ENCODE measurements at places on chromosomes 6 and 20.

DNA sequence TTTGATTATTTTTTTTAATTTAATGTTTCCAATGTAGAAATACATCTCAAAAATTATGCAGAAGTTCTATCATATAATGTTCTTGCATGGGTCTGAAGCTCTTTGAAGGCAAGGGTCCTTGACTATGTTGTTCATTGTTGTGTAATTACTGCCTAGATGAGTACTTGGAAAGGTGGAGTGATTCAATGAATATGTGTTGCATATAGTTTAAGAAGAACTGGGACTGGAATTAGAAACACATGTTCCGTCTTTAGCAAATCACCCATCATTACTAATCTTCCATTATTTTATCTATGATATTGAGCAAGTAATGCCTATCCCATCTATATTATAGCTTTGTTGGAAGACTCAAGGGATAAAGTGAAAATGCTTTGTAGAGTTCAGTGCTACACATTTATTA is 147.3 kb downstream of the LAMA2 start:
- DNase-seq = no peak

GRCh38 chr6:139732451-139732850 is 358.0 kb upstream of the CITED2 start:
- no peak for DNase-seq

DNA sequence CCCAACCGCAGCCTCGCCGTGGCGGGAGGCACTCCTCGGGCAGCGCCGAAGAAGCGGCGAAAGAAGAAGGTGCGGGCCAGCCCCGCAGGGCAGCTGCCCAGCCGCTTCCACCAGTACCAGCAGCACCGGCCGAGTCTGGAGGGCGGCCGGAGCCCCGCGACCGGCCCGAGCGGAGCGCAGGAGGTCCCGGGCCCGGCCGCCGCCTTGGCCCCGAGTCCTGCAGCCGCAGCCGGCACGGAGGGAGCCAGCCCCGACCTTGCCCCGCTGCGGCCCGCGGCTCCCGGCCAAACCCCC is 525 bp downstream of the PNRC1 start:
- no peak for DNase-seq

DNA sequence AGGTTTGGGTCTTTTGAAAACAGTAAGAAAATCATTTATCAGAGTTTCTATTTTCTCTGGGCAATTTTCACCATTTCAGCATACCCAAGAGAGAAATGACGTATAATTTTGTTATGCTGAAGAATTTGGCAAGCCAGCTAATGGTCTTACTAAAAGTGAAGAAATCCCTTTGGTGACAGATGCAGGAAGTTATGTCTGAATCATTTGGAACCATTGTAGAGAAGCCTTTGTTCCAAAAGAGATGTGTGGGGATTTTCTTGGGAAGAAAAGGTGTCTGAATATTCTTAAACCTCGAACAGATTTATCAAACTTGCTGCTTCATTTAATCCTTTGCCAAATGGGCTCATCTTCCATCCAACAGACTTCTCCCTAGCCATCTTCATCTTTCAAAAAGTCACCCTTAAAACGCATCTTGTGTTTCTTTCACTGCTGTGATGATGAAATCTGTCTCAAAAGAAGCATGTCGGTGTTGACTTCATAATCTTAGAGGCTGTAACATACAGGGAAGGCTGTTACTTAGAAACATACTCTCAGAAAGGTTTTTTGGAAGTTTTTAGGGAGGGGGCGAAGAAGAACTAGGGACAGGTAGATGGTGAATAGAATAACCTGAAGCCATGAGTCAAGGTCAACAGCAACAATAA is 39.5 kb downstream of the CITED2 start:
- DNase-seq = no peak

DNA sequence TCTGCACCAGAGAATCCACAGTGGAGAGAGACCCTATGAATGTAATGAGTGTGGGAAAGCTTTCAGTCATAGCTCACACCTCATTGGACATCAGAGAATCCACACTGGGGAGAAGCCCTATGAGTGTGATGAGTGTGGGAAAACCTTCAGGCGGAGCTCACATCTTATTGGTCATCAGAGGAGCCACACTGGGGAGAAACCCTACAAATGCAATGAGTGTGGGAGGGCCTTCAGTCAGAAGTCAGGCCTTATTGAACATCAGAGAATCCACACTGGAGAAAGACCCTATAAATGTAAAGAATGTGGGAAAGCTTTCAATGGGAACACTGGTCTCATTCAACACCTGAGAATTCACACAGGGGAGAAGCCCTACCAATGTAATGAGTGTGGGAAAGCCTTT is 11.9 kb downstream of the ZKSCAN8 start:
- no peak for DNase-seq

GRCh38 chr20:63081351-63081750 is 74.6 kb upstream of the BHLHE23 start:
- DNase-seq = no peak

GRCh38 chr6:106519460-106520394 is 109.6 kb downstream of the RTN4IP1 start:
- no peak for DNase-seq

- DNase-seq = no peak
Measured at GRCh38 chr20:22070610-22071058, 365.2 kb downstream of the PAX1 start.

DNA sequence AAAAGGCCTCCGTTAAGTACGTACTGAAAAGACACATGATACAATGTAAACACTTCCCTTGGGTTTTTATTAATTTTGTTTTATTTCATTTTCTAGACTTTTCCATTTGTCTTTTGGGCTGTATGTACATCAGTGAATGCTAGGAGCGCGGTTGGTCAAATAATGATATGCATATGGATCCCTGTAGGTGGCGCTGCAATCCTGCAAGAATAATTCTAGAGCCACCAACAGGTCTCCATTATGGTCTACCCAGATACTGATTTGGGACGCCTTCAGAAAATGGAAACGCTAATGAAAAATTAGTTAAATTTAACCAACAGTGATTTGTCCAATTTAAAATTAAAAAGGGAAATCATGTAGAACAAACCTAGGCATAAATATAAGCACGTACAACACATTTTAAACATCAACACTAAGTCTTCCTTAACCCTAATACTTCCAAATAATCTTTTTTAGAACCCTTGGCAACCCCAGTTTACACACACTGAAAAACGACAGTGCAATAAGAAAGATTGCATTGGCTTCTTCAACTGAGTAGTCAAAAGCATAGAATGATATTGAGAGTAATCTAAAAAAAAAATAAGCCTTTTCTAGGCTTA is 433.5 kb downstream of the RFPL4B start:
- peak; percentile 47 for DNase-seq
